GM12865 (cell line): ENCODE measurements at places on chromosomes 2 and 18.
A peak's percentile ranks its signal among the peaks of the same experiment; 100 is the strongest.

DNA sequence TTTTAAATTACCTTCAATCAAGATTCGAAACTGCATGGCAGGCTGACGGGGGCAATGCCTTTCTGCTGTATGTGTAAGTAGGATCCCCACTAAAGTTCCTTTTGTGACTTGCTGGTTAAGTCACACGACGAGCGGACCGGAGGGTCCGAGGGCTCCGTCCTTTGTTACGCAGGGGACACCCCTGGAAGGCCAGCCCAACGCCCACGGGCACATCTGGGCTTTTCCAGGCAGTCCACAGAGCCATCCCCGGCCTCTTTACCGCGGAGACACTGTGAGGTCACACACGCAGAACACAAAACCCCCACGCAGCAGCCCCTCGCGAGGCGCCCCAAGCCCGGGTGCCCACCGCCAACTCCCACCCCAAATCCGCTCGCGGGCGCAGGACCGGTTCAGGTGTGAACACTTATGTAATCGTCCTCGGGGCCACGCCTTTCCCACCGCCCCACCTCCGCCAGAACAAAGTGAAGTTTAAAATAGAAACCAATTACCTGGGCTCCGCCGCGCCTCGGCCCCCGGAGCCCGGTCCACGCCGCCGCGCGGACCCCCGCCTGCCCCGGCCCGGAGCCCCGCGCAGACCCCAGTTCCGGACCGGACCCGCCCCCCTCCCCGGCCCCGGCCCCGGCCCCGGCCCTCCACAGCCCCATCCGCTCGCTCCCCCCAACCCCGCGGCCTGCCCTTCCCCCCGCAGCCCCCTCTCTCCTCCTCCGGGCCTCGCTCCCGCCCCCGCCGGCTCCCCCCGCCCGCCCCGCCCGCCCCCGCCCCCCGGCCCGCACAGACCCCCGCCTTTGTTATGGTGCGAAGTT, 4.2 kb downstream of the ZNF516 start:
- DNase-seq: peak; percentile 58

DNA sequence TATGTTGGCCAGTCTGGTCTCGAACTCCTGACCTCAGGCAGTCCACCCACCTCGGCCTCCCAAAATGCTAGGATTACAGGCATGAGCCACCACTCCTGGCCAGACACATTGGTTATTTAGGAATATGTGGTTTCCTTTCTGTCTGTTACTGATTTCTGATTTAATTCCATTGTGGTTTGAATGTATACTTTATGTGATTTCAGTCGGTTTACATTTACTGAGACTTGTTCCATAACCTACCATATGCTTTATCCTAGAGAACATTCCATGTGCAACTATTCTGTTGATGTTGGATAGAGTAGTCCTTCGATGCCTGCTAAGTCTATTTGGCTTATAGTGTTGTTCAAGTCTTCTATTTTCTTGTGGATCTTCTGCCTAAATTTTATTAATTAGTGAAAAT, 1.6 kb upstream of the CCL20 start:
- no peak for DNase-seq

DNA sequence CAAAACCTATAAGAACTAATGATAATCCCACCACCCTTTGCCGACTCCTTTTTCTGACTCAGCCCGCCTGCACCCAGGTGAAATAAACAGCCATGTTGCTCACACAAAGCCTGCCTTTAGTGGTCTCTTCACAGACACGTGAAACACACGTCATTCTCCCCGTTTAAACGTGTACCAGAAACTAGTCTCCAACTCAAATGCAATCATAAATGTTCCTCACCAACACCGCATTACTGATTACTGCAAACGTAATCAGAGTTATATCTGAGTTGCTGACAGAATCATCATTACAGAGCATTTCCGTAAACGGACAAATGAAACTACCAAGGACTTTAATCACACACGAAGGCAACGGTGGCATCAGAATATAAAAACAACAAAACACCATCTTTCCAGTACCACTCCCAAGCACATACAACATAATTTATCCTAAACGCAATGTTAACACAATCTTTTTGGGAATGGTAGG, 1.9 kb downstream of the CLK1 start:
- DNase-seq: peak; percentile 59

DNA sequence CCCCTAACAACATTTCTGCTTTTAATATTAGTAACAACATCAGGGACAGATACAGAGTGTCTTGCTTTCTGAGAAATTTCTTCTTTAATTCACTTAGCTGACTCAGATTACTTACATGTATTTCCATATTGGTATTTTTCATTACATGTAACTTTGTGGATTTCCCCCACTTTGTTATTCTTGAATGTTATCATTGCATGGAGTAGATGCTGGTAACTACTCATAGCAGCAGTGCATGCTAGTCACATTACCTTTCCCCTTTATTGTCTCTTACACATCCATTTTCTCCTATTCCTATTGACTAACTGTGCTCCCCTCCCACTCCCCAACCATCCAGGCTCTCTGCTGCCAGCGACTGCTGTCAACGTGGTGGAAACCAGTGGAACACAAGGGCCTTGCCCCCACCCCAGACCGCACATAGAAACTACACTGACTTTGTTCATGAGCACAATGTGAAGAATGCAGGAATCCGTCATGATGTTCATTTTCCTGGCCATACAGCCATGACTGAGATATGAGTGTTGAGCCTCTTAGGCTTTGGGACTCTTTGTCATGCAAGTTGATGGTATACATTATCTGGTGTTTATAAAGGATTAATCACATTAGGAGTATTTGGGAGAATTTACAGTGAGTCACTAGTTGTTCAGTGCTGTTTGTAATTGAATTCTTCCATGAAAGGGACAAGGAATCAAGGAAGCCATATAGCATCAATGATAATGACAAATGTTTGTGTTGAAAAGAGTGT, 91.0 kb downstream of the EPB41L5 start:
- DNase-seq: no peak

- no peak for DNase-seq
Observed at GRCh38 chr18:23738151-23738550, 48.9 kb downstream of the LAMA3 start.

DNA sequence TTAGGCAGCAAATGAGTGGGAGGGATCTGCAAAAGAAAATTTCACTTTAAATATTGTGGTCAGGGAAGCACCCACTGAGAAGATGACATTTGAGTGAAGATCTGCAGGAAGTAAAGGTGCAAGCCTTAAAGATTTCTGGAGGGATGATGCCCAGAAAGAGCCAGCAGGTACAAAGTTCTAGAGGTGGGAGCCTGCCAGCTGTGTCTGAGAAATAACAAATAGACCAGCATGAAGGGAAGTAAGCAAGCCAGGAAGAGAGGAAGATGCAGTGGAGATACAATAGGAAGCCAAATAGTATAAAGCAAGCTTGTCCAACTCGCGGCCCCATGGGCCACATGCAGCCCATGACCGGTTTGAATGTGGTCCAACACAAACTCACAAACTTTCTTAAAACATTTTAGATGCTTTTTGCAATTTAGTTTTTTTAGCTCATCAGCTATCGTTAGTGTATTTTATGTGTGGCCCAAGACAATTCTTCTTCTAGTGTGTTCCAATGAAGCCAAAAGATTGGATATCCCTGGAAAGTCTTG, 489.9 kb downstream of the DCC start:
- no peak for DNase-seq

- DNase-seq: no peak
Observed at GRCh38 chr2:42979416-42979869, 187.1 kb upstream of the HAAO start.

DNA sequence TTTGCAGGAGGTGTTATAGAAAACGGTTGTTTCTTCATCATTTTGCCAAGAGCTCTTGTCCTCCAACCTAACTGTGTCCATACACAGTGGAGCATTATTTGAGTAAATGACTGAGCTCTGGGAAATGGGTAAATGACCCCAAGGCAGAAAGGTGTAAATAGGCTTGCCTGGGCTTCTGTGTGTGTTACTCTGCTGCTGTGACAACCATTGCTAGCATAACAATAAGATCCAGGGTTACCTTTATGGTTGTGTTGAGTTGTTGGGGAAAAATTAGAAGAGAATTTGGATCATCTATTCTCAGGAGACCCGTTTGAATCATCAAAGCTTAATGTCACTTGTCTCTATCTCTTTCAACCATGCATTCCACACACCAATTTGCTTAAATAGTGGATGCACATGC, 672.7 kb downstream of the DPP10 start:
- no peak for DNase-seq

DNA sequence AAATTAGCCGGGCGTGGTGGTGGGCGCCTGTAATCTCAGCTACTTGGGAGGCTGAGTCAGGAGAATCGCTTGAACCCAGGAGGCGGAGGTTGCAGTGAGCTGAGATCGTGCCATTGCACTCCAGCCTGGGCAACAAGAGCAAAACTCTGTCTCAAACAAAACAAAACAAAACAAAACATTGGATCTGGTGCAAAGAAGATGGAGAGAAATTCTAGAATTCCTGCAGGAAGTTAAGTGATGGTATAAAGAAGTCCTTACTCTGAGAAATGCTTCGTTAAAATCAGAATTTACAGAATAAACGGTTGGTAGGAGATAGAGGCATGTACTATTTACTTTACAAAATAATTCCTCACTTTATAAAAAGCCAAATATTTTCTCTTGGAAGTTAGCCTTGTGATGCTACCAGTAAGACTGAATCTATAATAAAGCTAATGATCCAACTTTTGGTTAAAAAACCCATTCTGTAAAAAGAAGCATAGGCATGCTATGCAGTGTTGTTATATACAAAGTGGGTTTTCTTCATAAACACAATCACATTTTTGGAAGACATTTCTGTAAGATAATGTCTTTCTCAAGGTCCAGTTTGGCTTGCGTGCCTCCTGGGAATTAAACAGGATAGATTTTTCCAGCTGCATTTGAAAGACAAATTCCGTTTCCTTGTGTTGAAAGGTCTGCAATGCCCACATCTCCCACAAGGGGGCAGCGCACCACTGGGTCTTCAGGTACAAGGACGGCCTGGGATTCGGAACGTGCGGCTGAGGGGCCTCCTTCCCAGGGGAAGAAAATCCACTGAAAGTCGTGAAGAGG, 35.6 kb upstream of the PNO1 start:
- peak; percentile 91 for DNase-seq
